H1 (cell line): ENCODE measurements at places on chromosomes 7 and 10. TPM values are rescaled to one million over a fixed set of nuclear protein-coding genes. Genes with fewer than 3 reads are reported as not detected.
A peak's percentile ranks its signal among the peaks of the same experiment; 100 is the strongest.

ZPBP gene
- not detected in 2 replicates for total RNA-seq

PILRA gene
- 7.3 and 7.6 TPM in 2 replicates for total RNA-seq

TFEC gene
- total RNA-seq: not detected in 2 replicates

ITPRID1 gene
- total RNA-seq: 0.13 and 0.47 TPM in 2 replicates

MUC12 gene
- total RNA-seq: 7.0 and 7.7 TPM in 2 replicates

- H3K27ac ChIP-seq: no peak overlapping the region
- DNase-seq: no peak
- H3K27me3 ChIP-seq: no peaks in the 10 kb centered on the region
- H3K4me1 ChIP-seq: peaks cover 9% of the 10 kb centered on the region
- no peak overlapping the region for H3K4me3 ChIP-seq
- H3K36me3 ChIP-seq: peaks cover 3% of the 10 kb centered on the region; the same call in 1 of the 2 replicates
Measured at GRCh38 chr10:28554952-28555351, 22.0 kb downstream of the WAC start.

GRCh38 chr10:11830836-11831519 is 7.8 kb downstream of the PROSER2 start:
- H3K27me3 ChIP-seq: no peaks in the 10 kb centered on the region
- peaks cover 2% of the 10 kb centered on the region; the same call in 1 of the 2 replicates for H3K4me1 ChIP-seq
- H3K27ac ChIP-seq: no peak overlapping the region

DNA sequence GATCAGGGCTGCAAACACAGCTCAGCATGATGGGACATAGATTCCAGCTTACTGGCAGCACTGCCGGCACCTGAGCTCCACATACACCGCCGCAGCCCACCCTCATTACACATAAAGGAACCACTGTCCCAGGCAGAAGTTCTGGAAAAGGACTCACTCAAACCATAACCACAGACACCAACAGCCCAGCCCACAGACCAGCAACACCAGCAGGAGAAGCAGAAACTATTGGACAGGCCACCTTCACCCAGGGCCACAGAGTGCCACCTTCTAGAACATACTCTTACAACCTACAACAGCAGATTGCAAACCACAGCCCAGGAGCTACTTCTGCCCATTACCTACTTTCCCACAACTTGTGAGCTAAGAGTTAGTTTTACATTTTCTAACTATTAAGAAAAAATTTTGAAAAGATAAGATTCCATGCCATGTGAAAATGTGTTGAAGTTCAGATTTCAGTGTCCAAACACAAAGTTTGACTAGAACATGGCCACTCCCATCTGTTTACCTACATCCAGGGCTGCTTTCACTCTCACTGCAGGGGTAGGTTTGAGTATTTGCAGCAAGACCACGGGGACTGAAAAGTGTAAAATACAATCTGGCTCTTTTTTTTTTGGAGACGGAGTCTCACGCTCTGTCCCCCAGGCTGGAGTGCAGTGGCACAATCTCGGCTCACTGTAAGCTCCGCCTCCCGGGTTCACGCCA is 153.0 kb downstream of the TNS3 start:
- no peaks in the 10 kb centered on the region for H3K36me3 ChIP-seq
- H3K4me3 ChIP-seq: no peak overlapping the region
- DNase-seq: no peak
- H3K27me3 ChIP-seq: no peaks in the 10 kb centered on the region
- H3K4me1 ChIP-seq: no peaks in the 10 kb centered on the region
- no peak overlapping the region for H3K27ac ChIP-seq

DNA sequence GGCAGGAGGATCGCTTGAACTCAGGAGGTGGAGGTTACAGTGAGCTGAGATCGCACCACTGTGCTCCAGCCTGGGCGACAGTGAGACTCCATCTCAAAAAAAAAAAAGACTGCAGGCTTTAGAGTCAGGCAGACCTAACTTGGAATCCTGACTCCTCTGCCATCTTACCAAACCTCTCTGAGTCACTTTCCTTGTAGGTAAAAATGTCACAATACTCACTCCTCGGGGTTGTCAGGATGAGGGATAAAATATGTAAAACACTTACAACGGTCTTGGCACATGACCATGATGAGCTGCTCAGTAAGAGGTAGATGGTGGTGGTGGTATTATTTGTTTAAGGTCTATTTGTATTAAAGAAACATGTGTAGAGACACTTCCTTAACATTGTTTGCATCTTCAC is 154.1 kb upstream of the PDE1C start:
- H3K36me3 ChIP-seq: no peaks in the 10 kb centered on the region
- H3K27ac ChIP-seq: no peak overlapping the region
- no peaks in the 10 kb centered on the region for H3K4me1 ChIP-seq
- H3K27me3 ChIP-seq: no peaks in the 10 kb centered on the region
- no peak overlapping the region for H3K4me3 ChIP-seq
- DNase-seq: no peak

GRCh38 chr7:139265673-139266072 is 34.6 kb downstream of the UBN2 start:
- no peak overlapping the region for H3K27ac ChIP-seq
- H3K36me3 ChIP-seq: peaks cover 46% of the 10 kb centered on the region
- DNase-seq: no peak

GRCh38 chr10:58064714-58065528 is 202.8 kb downstream of the IPMK start:
- H3K27ac ChIP-seq: no peak overlapping the region
- peaks cover 8% of the 10 kb centered on the region for H3K4me1 ChIP-seq
- no peak overlapping the region for H3K4me3 ChIP-seq

- H3K27me3 ChIP-seq: no peaks in the 10 kb centered on the region
- no peak overlapping the region for H3K27ac ChIP-seq
- H3K4me3 ChIP-seq: peak overlapping the region; percentile 61
- H3K4me1 ChIP-seq: peaks cover 4% of the 10 kb centered on the region
- H3K36me3 ChIP-seq: no peaks in the 10 kb centered on the region
Measured at GRCh38 chr7:32905175-32905662, 13.7 kb upstream of the KBTBD2 start.

DNA sequence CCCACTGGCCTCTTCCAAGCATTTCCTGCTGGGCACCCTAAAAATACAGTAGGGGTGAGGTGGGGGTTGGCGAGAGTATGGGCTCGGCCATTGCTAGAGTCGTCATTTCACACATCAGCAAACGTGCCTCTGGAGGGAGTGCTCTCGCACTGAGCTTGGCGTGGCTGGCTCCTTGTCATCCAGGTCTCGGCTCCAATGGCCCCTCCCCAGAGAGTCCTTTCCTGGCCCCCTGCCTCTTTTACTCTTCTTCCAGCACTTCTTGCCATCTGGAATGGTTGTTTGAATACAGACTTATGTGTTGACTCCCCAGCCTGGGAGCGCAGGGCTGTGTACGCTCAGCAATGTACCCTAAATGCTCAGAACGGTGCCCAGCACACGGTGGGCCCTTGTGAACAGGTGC is 18.8 kb downstream of the UNC5B start:
- no peak overlapping the region for H3K27ac ChIP-seq
- peaks cover 17% of the 10 kb centered on the region; the same call in 1 of the 2 replicates for H3K4me1 ChIP-seq
- no peaks in the 10 kb centered on the region for H3K27me3 ChIP-seq
- no peaks in the 10 kb centered on the region for H3K36me3 ChIP-seq

DNA sequence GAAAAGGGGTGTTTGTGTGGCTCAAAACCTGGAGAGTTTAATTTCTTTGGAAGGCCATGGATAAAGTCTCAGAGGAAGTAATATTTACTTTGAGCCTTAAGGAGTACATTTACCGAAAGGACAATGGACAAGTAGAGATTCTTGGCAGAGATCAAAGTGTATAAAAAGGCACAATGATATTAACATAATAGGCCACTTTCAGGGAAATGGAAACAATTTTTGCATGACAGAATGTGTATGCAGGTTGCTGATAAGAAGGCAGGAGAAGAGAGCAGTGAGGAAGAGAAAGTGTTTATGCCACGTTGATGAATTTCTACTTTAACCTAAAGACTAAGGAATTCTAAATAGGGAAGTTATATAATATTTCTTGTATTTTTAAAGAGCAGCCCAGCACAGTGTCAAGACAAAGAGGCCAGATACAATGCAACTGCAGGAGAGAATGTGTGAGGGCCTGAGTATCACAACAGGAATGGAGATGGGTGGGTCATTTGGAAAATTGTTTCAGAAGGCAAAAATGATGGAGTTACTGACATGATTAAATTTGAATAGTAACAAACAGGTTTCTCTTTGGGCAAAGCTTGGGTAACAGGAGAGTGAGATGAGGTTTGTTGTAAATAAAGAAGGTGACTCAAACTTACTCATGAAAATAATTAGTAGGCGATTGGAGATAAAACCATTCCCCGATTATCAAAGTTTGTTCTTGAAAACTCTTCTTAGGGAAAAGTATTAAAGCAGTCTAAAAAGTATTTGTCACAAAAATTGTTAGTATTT is 84.1 kb downstream of the THSD7A start:
- no peak overlapping the region for H3K27ac ChIP-seq
- no peaks in the 10 kb centered on the region for H3K4me1 ChIP-seq
- no peak for DNase-seq
- no peaks in the 10 kb centered on the region for H3K36me3 ChIP-seq
- no peaks in the 10 kb centered on the region for H3K27me3 ChIP-seq
- no peak overlapping the region for H3K4me3 ChIP-seq

DNA sequence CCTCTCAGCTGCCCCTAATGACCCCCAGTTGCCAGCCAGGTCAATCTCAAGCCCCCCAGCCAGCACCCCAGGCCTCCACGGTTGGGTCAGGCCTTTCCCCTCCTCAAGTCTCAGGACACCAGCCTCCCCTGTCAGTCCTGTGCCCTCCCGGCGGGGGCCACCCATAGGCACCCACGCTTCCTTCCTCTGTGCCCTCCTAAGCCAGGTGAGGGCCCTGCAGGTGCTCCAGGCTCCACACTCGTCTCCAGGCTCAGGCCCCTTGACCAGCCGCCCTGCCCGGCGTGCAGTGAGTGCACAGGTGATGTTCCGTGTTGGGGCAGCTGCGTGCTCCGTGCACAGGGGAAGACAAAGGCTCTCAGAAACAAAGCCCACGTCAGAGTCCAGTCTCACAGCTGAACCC is 26.8 kb upstream of the ADGRA1 start:
- no peaks in the 10 kb centered on the region for H3K36me3 ChIP-seq
- DNase-seq: no peak
- H3K4me1 ChIP-seq: no peaks in the 10 kb centered on the region
- no peaks in the 10 kb centered on the region for H3K27me3 ChIP-seq
- H3K27ac ChIP-seq: no peak overlapping the region
